ENCODE measurements at places on chromosomes 1 and 21. TPM values are rescaled to one million over a fixed set of nuclear protein-coding genes. Genes with fewer than 3 reads are reported as not detected.

DNA sequence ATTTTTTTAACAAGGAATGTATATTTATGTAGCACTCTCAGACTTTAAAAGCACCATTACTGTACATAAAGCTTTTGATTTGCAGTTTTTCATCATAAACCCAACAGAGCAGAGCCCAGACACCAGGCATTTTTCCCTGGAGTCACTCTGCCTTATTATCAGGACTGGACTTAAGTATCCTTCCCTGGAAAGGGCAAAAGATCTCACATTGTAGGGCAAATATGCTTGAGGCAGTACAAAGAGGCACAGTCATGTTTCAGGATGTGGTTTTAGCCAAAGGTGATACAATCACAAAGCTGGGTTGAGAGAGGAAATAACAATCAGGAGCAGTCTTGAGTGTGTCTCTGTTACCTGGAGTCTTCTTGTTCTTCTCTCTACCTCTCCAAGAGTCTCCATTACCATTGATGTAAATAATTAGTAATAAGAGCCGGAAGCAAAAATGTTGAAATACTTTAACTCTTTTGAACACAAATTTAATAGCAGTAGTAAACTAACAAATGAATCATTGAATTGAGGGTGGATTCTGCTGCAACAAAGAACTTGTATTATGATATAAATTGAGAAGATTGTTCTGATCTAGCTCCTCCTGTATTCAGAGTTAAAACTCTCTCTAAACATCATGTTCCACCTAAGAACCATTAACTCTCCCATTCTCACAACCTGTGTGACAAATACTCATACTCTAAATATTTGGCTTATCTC is 160.5 kb downstream of the LTN1 start:
- DNase-seq, result peak; percentile 65

GRCh38 chr1:59814180-59814900 is 409 bp upstream of the HOOK1 start:
- peak; percentile 92 for DNase-seq

DNA sequence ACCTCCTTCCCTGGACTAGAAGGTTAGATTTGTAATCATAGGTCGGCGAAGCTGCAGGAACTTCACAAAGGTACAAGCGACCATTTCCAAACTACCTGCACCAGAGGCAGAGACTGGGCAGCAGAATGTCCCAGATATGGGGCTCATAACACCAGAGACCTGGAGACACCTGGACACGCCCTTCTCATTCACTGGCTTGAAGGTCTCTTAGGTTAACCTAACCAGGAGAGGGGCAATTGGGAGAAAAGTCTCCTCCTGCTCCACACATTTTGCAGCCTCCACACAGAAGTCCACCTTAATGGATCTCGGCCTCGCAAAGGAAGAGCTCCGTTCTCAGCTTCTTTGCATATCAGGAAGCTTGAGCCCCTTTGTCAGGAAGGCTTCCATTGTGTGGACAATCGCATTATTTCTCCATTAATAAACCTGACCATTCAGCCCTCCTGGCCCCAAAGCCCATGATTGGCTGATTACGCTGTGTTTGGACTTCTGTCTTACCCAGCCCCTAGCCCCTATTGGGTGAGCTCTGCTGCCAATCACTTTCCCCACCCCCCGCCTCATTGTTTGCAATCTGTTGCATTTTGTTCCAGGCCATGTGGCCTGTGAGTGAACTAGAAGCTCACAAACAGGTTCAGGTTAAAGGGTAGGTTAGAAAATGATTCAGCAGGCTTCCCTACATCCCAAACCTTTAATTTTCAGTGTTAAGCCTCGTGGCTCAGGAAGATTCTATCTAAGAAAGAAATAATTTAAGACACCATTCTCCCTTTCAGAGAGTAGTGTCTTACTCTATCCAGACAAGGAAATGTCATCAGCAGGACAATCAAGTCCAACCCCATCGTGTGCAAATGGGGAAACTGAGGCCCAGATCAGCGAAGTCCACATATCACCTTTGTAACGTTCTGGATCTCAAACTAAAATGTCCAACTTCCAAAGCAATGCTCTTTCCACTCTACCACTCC is 2.8 kb downstream of the MYCL start:
- no peak for DNase-seq

- DNase-seq, result no peak
Measured at GRCh38 chr1:9009438-9010370, 16.5 kb downstream of the SLC2A7 start.

DNA sequence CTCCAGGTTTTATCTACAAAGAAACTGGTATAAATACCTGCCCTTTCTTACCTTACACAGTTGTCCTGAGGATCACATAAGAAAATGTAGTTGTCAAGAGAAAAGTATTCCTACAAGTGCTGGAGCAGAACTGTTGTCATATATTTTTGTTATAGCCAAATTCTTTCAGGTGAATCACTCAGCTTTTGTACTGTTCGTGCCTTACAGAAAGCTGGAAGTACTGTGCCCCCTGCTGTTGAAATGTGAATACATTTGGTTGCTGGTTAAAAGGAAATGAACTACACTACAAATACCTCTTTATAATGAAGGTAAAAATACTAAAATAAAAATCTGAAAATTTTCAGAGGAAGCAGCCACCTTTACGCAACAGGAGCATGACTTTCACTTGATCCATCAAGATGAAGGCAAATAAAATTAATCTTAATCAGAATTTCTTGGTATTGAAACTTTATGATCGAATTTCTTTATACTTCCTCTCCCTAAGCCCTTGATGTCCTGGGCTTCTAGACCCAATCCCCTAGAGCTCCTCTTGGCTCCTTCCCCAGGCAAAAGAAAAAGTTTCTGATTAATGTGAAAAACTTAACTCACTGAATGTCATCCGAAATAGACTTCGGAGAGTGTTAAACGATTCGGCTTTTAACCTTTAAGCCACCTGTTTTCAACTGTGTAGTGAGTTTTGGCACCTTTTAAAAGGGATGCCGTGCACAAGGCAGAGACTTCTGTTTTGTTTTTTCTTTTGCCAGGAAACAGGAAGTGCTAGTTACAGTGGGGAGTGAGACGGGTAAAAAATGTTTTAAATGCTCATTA is 12.5 kb downstream of the CHML start:
- DNase-seq, result peak; percentile 63

DNA sequence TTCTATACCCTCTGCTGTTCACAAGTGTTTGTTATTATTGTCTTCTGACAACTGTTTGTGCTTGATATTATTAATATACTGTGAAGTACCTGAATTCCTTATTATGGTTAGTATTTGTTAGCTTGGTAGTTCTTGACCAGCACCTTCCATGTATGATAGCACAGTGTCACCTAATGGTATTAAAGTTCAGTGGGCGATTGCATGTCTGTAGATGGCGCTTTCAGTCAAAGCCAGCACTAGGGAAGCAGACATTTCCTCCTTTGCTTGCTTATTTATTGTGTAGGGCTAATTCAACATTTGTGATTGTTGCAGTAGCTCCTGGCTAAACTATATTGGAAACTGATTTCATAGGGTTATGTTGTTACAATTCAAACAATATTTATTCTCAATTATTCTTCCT is 218.0 kb downstream of the ZP4 start:
- DNase-seq, result no peak

GRCh38 chr1:31348449-31348848 is 24.4 kb downstream of the FABP3 start:
- no peak for DNase-seq

DNA sequence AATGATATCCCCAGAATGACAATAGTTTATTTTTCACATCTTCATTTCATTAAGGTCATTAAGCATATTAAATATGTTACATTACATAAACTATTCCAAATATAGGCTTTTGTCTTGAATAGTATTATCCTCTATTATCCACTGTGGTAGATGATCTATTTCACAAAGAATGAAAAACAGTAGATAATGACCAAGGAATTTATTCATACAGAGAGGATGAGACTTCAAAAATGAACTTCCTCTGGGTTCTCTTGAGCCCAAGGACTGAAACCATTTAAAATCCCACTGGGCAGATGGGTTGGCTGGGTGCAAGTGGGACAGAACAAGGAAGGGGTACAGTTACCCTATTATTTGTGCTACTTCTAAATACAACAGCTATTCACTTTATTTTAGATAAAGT is 33.0 kb downstream of the PTPN14 start:
- DNase-seq, result no peak

DNA sequence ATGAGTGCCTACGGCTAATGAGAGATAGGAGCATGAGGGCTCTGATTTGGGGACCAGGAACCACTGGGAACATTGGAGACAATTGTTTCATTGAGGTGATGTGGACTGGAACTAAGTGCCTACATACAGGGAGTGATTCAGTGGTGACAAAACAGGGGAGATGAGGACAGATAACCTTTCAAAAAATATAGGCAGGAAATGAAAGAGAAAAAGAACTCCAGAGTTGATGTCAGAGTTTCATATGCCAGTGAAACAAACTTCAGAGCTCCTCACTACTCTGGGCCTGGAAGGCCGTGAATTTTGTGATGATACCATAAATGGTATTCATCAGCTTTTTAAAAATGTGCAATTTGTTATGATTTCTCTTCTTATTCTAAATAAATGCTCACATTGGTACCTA is 39.3 kb downstream of the FASLG start:
- peak; percentile 26 for DNase-seq

DNA sequence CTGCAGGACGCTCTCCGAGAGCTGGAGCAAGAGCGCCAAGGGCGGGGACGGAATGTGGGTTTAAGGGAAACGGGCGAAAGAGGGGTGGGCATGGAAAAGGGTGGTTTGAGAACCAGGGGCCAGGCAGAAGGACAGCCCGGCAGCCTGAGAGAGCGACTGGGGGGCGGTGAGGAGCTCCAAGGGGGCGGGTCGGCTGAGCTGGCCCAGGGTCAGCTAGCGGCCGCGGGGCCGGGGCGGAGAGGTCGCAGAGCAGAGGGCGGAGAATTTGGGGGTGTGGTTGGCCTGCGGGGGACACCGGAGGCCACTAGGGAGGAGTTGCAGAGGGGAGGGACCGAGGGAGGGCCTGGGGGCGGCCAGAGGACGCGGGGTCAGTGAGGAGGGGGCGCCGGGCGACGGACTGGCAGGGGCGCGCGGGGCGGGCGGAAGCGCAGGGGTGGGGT is 54.7 kb downstream of the NDUFS5 start:
- no peak for DNase-seq

DNA sequence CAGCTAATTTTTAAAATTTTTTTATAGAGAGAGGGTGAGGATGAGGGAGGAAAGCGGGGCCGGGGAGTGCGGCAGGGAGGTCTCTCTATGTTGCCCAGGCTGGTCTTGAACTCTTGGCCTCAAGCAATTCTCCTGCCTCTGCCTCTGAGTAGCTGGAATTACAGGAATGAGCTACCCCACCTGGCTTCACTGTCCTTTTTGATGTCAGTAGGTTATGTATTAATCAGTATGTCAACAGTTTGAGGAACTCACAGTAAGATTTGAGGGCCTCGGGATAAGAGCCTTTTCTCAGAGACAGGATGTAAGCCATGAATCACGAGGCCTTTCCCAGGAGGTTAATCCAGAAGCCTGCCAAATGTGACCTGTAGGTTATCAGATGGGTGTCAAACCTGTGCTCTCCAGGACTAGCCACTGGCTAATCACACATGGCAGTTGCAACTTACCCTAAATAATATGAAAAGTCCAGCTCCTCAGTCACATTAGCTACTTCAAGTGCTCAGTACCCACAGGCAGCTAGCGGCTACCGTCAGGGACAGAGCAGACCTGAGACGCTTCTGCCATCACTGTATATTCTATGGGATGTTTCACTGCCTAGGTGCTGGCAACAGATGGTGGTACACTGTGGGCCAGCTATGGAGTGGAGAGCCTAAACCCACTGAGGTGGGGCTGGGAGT is 33.1 kb downstream of the TRIM67 start:
- no peak for DNase-seq

DNA sequence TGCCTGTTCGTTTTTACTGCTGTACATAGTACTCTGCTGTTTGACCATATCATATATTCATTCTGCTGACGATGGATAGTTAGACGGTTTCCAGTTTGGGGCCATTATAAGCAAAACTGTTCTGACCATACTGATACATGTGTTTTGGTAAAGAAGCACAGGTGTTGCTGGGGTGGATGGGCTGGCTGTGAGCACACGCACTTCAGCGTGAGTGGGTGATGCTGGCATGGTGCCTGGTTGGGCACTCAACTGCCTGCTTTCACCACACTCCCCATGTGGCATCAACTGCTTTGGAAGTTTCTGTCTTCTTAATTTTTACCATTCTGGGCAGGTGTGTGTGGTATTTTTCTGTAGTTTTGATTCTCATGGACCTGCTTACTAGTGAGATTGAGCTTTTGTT is 37.3 kb downstream of the ADARB1 start:
- DNase-seq, result no peak

DNA sequence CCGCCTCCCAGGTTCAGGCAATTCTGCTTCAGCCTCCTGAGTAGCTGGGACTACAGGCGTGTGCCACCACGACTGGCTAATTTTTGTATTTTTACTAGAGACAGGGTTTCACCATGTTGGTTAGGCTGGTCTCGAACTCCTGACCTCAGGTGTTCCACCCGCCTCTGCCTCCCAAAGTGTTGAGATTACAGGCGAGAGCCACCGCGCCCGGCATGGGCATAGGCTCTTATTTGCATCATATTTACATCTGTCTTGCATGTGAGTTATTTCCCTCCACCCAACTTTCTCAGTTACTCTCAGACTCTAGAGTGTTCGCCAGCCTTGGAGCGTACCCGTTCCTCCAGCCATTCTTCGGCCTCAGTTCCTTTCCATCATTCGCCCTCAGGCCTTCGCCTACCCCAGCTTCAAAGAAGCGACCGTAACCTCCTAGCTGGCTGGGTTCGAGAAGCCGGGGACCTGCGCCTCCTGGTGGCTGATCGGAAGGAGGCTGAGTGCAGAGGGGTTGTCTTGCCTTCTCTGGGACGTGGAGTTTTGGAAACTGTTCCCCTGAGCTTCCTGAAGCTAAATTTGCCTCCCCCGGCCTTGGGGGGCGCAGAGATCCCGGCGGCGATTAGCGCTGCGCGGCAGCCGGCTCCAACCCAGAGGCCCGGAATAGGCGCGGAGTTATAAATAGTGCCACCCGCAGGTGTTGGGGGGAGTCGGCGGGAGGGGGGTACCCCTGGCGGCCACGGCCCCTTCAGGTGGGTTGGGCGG is 3.6 kb upstream of the ZBTB7B start:
- DNase-seq, result peak; percentile 72

DNA sequence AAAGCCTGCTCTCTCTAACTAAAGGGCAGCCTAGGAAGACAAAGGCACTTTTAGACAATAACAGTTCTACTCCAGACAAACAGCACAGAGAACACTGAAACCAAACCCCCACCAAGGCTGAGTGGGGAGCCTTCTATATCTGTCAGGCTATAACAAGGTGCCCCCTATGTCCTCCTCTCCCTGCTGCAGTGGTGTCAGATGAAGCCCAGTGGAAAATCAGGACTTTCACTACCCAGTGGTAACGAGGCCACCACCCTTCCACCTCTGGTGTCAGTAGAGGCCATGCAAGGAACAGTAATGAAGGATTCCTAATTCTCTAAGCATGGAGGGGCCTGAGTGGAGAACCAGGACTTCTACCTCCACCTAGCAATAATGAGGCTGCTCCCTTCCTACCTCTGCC is 83.7 kb downstream of the ZSWIM5 start:
- DNase-seq, result no peak

C8B gene
- not detected for total RNA-seq

LINGO4 gene
- 0.36 TPM for total RNA-seq

U2AF1 gene
- 81.7 TPM for total RNA-seq

TRABD2B gene
- not detected for total RNA-seq

CACNA1S gene
- not detected for total RNA-seq

TTLL10 gene
- total RNA-seq, result not detected

NTMT2 gene
- total RNA-seq, result not detected

OR10T2 gene
- not detected for total RNA-seq

TXNIP gene
- 933 TPM for total RNA-seq

Measured in CD4-positive, alpha-beta memory T cell (primary cell).